Activated CD4-positive, alpha-beta T cell treated with anti-CD3 and anti-CD28 coated beads for 36 hours (primary cell): ENCODE measurements at places on chromosomes 2 and 18. TPM values are rescaled to one million over a fixed set of nuclear protein-coding genes. Genes with fewer than 3 reads are reported as not detected.

PAIP2B gene
- total RNA-seq = 3.0 TPM

GRCh38 chr2:38163006-38163405, 87.1 kb upstream of the CYP1B1 start:
- peak; percentile 19 for DNase-seq

MDH1B gene
- total RNA-seq = 0.83 TPM

GRCh38 chr2:42969231-42970150, 177.1 kb upstream of the HAAO start:
- DNase-seq = no peak

- DNase-seq = no peak
Observed at GRCh38 chr2:159613651-159614285, 2.6 kb downstream of the BAZ2B start.

- no peak for DNase-seq
Observed at GRCh38 chr2:110717734-110718133, 14.6 kb upstream of the ACOXL start.

- peak; percentile 61 for DNase-seq
Observed at GRCh38 chr18:12657684-12658425, at the start of gene SPIRE1. TSS of gene SPIRE1 (minus strand) at chr18:12658107. CDS start at chr18:12657866, 241 bp downstream.

UGT1A10 gene
- total RNA-seq = not detected

IL18RAP gene
- 7.4 TPM for total RNA-seq

LINC00305 gene
- total RNA-seq = not detected

LRP1B gene
- not detected for total RNA-seq

VIT gene
- total RNA-seq = not detected

- DNase-seq = no peak
Observed at GRCh38 chr2:136000502-136000901, 15.1 kb upstream of the DARS1 start.

CNDP1 gene
- total RNA-seq = not detected

DNA sequence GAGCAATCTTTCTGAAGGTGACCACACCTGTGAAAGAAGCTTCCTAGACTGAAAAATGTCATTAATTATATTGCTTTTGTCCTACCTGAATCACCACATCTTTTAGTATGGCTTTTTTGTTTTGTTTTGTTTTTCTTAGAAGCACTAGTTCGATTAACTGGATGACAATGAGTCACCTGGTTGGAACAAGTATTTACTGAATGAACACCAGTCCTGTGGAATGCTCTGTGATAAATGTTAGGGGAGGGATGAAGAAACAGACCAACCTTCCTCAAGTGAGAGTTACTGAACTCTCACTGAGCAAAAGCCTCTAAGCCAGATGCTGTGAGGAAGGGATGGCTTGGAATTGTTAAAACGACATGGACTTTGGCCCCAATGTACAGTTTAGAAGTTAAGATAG, 26.8 kb upstream of the DCC start:
- DNase-seq = no peak

DNA sequence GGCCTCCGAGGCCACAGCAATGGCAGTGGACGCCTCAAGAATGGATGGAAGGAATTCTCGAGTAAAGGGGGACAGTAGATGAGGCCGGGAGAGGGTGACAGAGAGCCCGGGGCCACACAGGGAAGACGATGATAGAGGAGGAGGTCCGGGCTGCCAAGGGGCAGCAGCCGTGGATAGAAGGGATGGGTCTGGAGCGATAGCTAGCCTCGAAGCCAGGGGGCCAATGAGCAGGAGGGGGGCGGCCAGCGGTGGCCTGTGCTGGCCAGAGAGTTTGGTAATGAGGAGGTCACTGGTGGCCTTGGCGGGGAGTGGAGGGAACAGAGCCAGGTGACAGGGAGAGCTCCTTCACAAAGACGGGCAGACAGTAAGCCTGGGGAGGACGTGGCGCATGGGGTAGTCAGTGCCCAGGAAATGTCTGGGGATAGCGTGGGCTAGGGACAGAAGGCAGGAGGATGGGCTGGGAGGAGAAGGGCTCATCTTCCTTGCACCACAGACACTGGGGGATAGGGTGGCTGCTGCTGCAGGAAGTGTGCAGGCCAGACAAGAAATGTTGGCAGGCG, 87.8 kb upstream of the ASB18 start:
- no peak for DNase-seq

CDH2 gene
- total RNA-seq = not detected

DNA sequence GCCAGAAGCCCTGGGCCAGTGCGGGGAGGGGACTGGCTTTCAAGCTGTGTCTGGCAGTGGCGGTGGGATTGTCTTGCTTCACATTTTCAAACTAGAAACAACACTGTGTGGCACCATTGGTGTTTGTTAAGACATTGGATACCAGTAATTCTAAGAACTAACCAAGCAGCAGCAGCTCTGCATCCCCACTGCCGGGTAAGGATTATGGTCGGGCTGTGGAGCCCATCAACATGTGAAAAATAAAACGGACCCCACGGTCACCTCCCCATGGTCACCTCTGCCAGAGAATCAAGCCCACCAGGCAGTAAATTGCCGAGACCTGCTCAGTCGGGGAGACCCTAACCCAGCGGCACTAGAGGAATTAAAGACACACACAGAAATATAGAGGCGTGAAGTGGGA, 65.3 kb downstream of the C18orf63 start:
- DNase-seq = no peak

CTDP1 gene
- 36.7 TPM for total RNA-seq

GRCh38 chr2:106197878-106198277, 3.8 kb upstream of the UXS1 start:
- no peak for DNase-seq

DNA sequence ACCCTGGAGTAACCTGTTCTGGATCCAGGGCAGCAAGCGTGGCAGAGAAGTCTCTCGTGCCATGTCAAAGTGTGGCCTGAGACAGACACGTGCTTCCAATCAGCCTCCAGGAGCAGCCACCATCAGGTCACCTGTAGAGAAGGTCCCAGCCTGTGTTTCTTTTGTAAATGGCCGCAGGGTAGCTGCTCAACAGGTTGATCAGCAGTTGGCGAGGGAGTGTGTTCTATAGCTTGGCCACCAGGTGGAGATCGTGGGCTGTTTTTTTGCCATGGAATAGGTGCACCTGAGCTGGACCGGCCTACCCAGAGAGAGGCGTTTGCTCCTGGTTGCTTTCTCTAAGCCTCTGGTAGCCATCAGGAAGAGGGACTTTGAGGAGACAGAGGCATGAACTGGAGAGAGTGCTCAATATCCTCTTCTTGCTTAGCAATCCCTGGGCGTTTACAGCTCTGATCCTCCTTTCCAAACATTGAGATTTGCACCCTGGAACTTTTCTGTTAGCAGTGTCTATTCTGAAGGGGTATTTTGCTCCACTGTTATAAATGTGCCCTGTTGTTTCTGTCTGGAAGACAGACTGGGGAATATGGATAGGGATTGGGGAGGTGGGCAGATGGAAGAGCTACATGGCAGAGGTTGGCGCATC, 34.2 kb upstream of the EN1 start:
- DNase-seq = peak; percentile 85

- DNase-seq = no peak
Observed at GRCh38 chr2:137951586-137951985, 12.7 kb upstream of the HNMT start.

LYPD1 gene
- total RNA-seq = not detected

GRCh38 chr2:181352158-181352557, 105.0 kb upstream of the ITGA4 start:
- DNase-seq = no peak

GRCh38 chr2:31889044-31889443, 121.8 kb downstream of the MEMO1 start:
- no peak for DNase-seq

GRCh38 chr2:197779261-197779660, 5.9 kb downstream of the BOLL start:
- no peak for DNase-seq

DNA sequence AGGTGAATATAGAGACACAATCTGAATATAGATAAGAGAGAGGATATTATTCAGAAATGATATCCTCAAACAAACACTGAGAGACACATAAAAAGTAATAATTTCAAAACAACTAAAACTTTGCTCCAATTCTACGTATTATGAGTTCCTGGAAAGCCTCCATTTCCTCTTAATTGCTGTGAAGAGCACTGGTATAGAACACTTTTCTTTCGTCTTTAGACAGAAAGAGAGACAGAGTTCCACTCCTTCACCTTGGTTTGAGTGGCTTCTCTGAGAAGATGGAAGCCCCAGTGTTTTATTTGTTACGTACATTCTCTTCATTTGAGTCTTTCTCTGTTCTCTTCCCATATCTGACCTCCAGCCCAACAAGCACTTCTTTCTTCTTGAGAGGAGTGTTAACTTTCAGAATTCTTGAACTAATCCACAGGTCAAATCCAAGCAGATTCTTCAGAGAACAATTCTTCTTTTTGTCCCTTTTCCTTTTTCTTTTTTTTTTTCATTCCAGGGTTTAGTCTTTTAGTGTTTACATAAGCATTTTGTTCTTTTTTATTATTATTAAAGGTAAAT, 6.4 kb upstream of the PIK3C3 start:
- DNase-seq = no peak

DNA sequence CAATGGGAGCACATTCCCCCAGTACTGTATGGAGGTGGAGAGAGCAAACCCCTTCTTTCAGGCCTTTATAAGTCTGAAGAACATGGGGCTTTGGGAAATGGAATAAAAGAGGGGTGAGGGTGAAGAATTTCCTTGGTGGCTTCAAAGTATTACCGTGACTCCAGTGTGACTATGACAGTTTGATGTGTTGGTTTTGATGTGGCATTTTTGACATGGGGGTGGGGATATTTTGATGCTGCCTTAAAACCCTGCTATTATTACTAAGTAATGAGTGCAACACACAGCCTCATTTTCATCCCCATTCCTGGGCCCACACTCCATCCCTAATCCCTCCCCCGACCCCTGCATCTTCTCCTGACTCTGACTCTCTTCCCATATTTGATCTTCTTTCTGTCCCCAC, 23.6 kb downstream of the QPCT start:
- peak; percentile 34 for DNase-seq

GRCh38 chr18:44835703-44836102, 155.0 kb downstream of the SETBP1 start:
- DNase-seq = no peak

AMER3 gene
- not detected for total RNA-seq

GRCh38 chr2:12896318-12896982, 179.7 kb downstream of the TRIB2 start:
- DNase-seq = no peak

DNAJC5G gene
- total RNA-seq = not detected

DNA sequence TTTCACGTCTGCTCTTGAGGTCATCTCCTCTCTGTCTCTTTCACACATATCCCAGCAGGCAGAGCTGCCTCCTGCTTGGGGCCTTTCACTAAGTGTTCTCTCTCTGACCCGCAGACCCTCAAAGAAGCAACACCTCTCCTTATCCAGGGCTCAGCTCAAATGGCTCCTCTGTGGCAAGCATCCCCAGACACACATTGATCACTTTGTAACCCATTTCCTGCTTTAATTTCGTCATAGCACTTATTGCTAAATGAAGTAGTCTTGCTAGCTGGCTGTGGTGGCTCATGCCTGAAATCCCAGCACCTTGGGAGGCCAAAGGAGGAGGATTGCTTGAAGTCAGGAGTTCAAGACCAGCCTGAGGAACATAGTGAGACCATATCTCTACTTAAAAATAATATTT, 41.4 kb downstream of the SGPP2 start:
- DNase-seq = no peak

GRCh38 chr2:105235388-105236059, 6.0 kb upstream of the GPR45 start:
- DNase-seq = peak; percentile 85

DNA sequence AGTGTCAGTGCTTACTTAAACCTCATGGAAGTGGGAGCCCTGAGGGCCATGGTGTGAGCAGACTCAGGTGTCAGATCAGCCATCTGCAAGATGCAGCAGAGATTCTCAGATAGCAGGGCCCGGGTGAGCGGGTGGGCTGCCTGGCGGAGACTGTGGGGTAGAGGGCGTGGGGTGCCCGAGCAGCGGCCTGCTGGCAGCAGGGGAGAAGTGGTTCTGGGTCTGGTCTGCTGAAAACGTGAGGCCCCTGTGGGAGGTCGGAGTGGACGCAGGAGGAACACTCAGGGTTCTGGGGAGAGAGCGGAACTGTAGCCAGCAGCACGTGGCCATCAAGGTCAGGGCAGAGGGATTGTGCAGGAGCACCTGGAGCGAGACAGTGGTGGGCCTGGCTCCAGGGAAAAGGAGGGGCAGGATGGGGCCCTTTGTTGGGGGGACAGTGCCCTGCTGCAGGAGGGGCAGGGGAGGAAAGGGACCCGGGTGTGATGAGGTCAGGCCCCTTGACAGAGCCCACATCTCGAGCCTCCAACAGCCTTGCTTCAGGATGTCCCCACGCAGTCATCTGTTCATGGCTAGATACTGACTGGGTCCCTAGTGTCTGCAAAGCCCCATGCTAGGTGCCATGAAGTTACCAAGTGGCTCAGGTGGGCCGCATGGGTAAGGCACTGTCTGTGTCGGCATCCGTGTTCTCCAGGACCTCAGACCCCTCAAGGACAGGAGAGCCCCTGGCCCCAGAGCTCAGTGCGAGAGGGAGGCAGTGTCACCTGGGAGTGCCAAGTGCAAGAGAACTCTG, 2.7 kb upstream of the ESPNL start:
- DNase-seq = no peak

DNA sequence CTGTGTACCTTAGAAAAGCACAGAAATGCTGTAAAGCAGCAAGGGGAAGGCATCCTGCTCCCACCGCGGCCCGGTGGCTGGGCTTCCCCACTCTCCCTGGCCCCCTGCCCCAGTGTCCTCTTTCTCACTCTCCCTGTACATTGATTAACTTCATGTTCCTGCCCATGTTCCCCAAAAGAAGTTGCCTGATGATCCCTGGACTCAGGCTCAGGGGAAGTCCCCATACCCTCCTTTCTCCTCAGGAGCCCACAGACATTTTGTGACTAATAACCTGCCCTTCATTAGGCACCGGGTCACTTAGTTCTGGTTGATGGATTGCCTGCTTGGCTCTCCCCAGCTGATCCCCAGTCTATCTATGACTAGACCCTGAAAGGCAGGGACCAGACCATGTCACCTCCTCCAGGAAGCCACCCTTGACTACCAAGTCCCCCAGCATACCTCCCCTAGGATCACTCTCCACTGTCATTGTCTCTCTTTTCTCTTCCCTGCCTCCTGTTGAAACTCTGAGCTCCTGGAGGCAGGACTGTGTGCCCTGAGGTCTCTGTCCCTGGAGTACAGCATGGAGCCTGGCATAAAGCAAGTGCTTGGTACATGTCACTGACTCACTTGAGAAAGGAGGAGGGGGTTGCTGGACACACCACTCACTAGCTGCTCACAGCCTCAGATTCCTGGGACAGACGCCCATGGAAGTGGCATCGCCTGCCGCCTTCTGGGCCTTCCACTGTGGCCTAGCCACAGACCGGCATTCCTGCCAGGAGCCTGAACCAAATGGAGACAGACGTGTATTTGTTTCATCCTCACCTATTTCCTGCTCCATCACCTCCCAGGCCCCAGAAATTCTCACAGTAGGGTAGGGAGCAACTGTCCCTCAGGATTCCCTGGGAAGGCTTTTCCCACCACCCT, 13.5 kb downstream of the MALL start:
- DNase-seq = no peak

GRCh38 chr2:19839438-19839837, 62.3 kb downstream of the TTC32 start:
- peak; percentile 38 for DNase-seq

GRCh38 chr2:68740400-68740914, 5.8 kb downstream of the ARHGAP25 start:
- no peak for DNase-seq
